ENCODE measurements at places on chromosomes 3 and 15. TPM values are rescaled to one million over a fixed set of nuclear protein-coding genes. Genes with fewer than 3 reads are reported as not detected.
A peak's percentile ranks its signal among the peaks of the same experiment; 100 is the strongest.

DNA sequence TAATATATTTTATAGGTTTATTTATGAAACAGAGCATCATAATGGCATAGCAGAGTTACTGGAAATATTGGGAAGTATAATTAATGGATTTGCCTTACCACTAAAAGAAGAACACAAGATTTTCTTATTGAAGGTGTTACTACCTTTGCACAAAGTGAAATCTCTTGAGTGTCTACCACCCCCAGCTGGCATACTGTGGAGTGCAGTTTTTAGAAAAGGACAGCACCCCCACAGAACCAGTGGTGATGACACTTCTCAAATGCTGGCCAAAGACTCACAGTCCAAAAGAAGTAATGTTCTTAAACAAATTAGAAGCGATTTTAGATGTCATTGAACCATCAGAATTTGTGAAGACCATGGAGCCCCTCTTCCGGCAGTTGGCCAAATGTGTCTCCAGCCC, 58.1 kb downstream of the DNAH1 start:
- no peak overlapping the region for H3K4me3 ChIP-seq
- no peaks in the 10 kb centered on the region for H3K27me3 ChIP-seq
- no peak for DNase-seq
- H3K27ac ChIP-seq = no peak overlapping the region
- no peaks in the 10 kb centered on the region for H3K36me3 ChIP-seq
- H3K4me1 ChIP-seq = no peaks in the 10 kb centered on the region

DNA sequence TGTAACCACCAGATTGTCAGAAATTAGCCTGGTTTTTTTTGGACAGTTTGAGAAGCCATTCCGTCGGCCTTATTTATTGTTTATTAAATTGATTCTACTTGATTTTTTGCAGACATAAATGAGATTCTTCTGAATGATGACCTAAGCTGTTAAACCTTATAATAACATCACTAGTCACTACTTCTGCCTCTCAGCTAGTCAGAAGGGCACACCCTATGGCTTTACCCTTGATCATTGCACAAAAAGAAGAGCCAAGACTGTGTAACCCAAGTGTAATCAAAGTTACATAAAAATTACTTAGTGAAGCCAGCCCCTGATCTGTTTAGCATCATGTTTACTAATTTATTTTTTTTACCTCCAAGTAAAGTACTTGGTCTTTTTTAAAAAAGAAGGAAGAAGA, 64.3 kb downstream of the CHL1 start:
- no peaks in the 10 kb centered on the region for H3K27me3 ChIP-seq
- H3K27ac ChIP-seq = no peak overlapping the region
- H3K4me3 ChIP-seq = no peak overlapping the region

- H3K36me3 ChIP-seq = no peaks in the 10 kb centered on the region
- H3K27me3 ChIP-seq = no peaks in the 10 kb centered on the region
- DNase-seq = no peak
- no peak overlapping the region for H3K4me3 ChIP-seq
Observed at GRCh38 chr3:119351581-119351980, 57.4 kb downstream of the ARHGAP31 start.

The NMNAT3 gene
- total RNA-seq = 1.3 TPM

The SIDT1 gene
- not detected for total RNA-seq

- H3K27me3 ChIP-seq = no peaks in the 10 kb centered on the region
- no peak overlapping the region for H3K27ac ChIP-seq
- H3K4me1 ChIP-seq = no peaks in the 10 kb centered on the region
Observed at GRCh38 chr15:101044625-101045235, 125.6 kb downstream of the LRRK1 start.

- DNase-seq = no peak
- H3K36me3 ChIP-seq = no peaks in the 10 kb centered on the region
- H3K4me1 ChIP-seq = peaks cover 4% of the 10 kb centered on the region
- H3K27me3 ChIP-seq = no peaks in the 10 kb centered on the region
- no peak overlapping the region for H3K27ac ChIP-seq
Observed at GRCh38 chr15:73019601-73020146, 32.6 kb upstream of the NEO1 start.

The LEO1 gene
- 30.3 TPM for total RNA-seq

DNA sequence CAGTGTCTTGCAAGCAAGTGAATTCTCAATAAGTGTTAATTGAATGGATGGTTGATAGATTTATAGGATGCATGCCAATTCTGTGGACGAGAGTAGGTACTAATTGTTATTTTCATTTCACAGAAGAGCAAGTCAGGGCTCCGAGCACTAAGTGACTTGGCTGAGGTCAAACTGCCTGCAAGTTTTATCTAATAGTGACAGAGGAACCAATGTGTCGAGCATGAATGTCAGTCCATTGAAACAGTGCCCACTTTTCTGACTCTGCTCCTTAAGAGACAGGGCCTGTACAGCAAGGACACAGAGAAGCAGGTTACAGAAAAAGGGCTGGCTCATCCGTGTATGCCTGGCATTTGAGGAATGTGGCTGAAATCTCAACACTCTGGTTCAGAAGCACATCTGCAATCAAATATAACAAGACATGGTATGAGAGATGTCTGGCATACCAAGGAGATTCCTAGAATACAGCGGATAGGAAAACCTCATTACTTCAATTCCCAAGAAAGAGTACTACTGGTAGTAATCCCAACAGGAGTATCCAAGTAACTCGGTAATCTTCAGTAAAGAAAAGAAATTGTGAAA, 6.0 kb upstream of the B3GNT5 start:
- peaks cover 1% of the 10 kb centered on the region for H3K27me3 ChIP-seq
- H3K36me3 ChIP-seq = peaks cover 11% of the 10 kb centered on the region
- DNase-seq = no peak
- H3K4me1 ChIP-seq = peaks cover 16% of the 10 kb centered on the region

The COL8A1 gene
- total RNA-seq = 0.26 TPM

GRCh38 chr3:12340506-12340905, 51.6 kb downstream of the PPARG start:
- DNase-seq = no peak
- H3K4me1 ChIP-seq = no peaks in the 10 kb centered on the region
- H3K4me3 ChIP-seq = no peak overlapping the region
- H3K36me3 ChIP-seq = no peaks in the 10 kb centered on the region

The GATM gene
- total RNA-seq = 9.0 TPM

- no peak for DNase-seq
- no peak overlapping the region for H3K27ac ChIP-seq
- H3K36me3 ChIP-seq = no peaks in the 10 kb centered on the region
- no peaks in the 10 kb centered on the region for H3K4me1 ChIP-seq
Observed at GRCh38 chr3:33313331-33313730, 36.1 kb downstream of the FBXL2 start.

DNA sequence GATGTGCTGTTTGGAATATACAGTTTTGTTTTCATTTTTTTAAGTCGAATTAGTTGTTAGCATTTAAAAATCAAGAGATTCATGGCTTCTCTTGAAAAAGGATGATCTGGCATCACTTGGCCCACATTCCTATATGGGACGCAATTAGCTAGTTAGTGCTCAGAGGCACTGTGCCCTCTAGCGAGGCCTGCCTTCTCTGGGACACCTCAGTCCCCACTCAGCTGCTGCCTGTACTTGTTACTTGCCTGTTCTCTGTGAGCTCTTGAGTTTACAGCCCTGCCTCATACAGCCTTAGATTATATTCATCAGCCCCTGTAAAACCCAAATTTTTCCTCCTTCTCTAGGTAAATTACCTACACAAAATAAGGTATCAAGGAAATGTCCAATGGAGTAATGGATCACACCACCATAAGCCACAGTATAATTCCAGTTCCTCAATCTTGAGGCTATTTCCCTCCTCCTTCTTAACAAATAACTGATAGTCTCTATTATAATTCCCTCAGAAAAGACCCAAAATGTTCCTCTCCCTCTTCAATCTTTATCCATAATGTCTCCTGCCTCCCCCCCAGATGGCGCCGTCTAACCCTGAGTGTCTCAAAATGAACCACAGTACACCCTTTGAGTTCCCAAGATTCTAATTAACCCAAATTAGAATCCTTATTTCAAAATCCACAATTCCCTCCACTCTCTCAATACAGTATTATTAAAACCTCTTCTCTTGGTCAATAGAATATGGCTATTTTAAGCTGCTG, 2.7 kb downstream of the ZMAT3 start:
- DNase-seq = no peak
- no peaks in the 10 kb centered on the region for H3K36me3 ChIP-seq
- H3K27ac ChIP-seq = no peak overlapping the region
- no peaks in the 10 kb centered on the region for H3K4me1 ChIP-seq

DNA sequence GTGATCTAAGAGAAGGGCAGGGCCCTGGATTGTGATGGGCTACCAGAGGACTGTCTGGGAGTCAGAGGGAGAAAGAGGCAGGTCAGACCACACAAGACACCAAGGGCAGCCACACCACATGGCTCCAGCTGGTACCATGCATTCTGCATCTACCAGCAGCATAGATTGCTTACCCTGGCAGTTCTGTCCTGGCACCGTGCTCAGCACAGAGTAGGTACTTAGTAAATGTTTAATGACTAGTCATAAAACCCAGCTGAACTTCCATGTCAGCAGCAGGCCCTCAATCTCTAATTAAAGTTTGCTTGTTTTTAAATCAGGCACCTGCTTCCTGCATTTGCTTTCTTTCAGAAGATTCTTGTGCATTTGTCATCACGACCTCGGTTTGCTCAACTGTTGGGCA, 77.3 kb upstream of the ATP2B2 start:
- no peak overlapping the region for H3K4me3 ChIP-seq
- no peaks in the 10 kb centered on the region for H3K4me1 ChIP-seq
- DNase-seq = no peak
- no peaks in the 10 kb centered on the region for H3K27me3 ChIP-seq
- no peaks in the 10 kb centered on the region for H3K36me3 ChIP-seq

The NEK10 gene
- total RNA-seq = 0.66 TPM

The IQCF5 gene
- not detected for total RNA-seq

GRCh38 chr3:20054549-20054987, 14.3 kb downstream of the KAT2B start:
- H3K36me3 ChIP-seq = no peaks in the 10 kb centered on the region
- no peak for DNase-seq
- H3K27me3 ChIP-seq = no peaks in the 10 kb centered on the region
- H3K27ac ChIP-seq = no peak overlapping the region

GRCh38 chr3:134237454-134238145, 13.1 kb downstream of the RYK start:
- peaks cover 4% of the 10 kb centered on the region for H3K36me3 ChIP-seq
- H3K27me3 ChIP-seq = no peaks in the 10 kb centered on the region
- peaks cover 1% of the 10 kb centered on the region for H3K4me1 ChIP-seq
- no peak overlapping the region for H3K27ac ChIP-seq
- no peak overlapping the region for H3K4me3 ChIP-seq
- DNase-seq = no peak

The SPATA12 gene
- 0.22 TPM for total RNA-seq

- no peaks in the 10 kb centered on the region for H3K4me1 ChIP-seq
- peak; percentile 58 for DNase-seq
- H3K36me3 ChIP-seq = peaks cover 6% of the 10 kb centered on the region
- H3K4me3 ChIP-seq = no peak overlapping the region
Observed at GRCh38 chr3:129045675-129046036, 14.9 kb upstream of the GP9 start.

The ZIC1 gene
- not detected for total RNA-seq

DNA sequence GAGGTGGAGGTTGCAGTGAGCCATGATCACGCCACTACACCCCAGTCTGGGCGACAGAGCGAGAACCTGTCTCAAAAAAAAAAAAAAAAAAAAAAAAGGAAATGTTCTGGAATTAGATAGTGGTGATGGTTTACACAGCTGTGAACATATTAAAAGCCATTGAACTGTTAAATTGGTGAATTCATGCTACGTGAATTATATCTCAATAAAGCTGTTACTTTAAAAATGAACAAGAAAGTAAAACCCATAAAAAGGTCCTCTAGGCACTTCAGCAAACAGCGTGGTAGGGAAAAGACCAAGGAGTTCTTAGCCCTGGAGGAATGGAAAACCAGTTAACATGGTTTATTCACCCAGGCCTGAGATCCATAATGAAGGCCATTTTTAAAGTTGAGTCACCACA, 180.1 kb downstream of the ATG7 start:
- no peaks in the 10 kb centered on the region for H3K36me3 ChIP-seq
- no peaks in the 10 kb centered on the region for H3K27me3 ChIP-seq
- no peak overlapping the region for H3K27ac ChIP-seq
- H3K4me1 ChIP-seq = no peaks in the 10 kb centered on the region
- no peak for DNase-seq

DNA sequence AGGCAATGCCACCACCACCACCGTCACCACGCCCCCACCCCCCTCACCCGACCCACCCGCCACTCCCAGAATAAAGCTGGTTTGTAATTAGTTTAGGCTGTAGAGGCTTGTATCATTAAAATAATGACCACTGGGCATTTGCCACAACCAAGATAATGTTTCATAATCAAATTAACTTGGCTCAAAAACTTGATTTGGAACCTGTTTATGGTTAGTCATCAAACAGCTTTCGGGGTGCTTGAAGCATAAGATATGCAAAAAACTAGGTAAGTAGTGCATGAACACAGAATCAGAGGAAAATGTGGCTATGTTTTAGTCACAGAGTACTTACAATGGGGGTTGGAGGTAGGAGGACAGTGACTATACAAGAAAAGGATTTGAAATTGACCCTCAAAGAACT, 115.1 kb downstream of the FHIT start:
- no peaks in the 10 kb centered on the region for H3K36me3 ChIP-seq
- H3K27me3 ChIP-seq = no peaks in the 10 kb centered on the region
- H3K4me3 ChIP-seq = no peak overlapping the region
- DNase-seq = no peak
- peaks cover 8% of the 10 kb centered on the region for H3K4me1 ChIP-seq
- H3K27ac ChIP-seq = no peak overlapping the region

The CD80 gene
- total RNA-seq = not detected

- H3K27ac ChIP-seq = no peak overlapping the region
- no peaks in the 10 kb centered on the region for H3K36me3 ChIP-seq
- H3K4me1 ChIP-seq = peaks cover 5% of the 10 kb centered on the region
- DNase-seq = no peak
- no peaks in the 10 kb centered on the region for H3K27me3 ChIP-seq
Observed at GRCh38 chr15:93454788-93455187, 365.8 kb upstream of the RGMA start.

- peaks cover 24% of the 10 kb centered on the region for H3K36me3 ChIP-seq
- H3K4me1 ChIP-seq = no peaks in the 10 kb centered on the region
- no peaks in the 10 kb centered on the region for H3K27me3 ChIP-seq
- H3K4me3 ChIP-seq = no peak overlapping the region
Observed at GRCh38 chr3:126438746-126439145, 36.9 kb downstream of the ZXDC start.

- H3K4me1 ChIP-seq = no peaks in the 10 kb centered on the region
- no peak overlapping the region for H3K27ac ChIP-seq
- H3K36me3 ChIP-seq = no peaks in the 10 kb centered on the region
Observed at GRCh38 chr3:141342386-141342785, 25.9 kb upstream of the ZBTB38 start.

All from H9 (cell line).